ENCODE measurements at places on chromosomes 2 and 18.
A peak's percentile ranks its signal among the peaks of the same experiment; 100 is the strongest.

DNA sequence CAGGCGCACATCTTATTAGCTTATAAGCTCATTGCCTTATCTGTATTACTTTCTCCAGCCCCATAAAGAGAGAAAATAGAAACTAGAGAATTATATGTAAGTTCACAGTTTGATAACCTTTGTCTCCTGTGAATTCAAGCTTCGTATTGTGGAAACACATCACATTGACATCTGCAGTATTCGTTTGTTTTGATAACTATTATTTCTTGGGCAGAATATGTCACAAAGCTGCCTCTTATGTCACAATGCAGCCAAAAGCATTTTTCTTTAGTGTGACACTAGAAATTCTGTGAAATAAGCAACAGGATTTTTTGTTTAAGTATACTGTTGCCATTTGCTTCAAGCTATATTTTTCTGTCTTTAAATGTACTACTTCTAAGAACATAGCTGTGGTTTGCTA is 221.5 kb downstream of the DOK6 start:
- DNase-seq = no peak
- no peaks in the 10 kb centered on the region for H3K27me3 ChIP-seq
- no peak overlapping the region for H3K4me3 ChIP-seq

DNA sequence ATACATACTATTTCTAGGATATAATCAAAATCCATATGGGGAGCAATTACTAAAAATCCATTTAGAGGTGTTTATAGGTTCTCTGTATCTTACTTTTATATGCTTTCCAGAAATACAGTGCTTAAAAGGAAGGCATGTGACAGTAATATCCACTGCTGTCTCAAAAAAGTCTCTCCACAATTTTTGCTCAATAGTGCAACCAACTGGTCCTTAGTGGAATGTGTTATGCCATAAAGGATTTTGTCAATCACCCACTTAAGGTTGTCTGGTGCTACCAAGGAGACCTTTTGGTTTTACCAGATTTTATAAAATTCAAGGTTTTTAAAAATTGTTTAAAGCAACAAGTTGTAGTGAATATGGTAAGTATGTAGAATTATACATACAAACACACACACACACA is 328.5 kb upstream of the DSEL start:
- no peak for DNase-seq
- H3K4me1 ChIP-seq = no peaks in the 10 kb centered on the region
- H3K27ac ChIP-seq = no peak overlapping the region
- no peak overlapping the region for H3K4me3 ChIP-seq

DNA sequence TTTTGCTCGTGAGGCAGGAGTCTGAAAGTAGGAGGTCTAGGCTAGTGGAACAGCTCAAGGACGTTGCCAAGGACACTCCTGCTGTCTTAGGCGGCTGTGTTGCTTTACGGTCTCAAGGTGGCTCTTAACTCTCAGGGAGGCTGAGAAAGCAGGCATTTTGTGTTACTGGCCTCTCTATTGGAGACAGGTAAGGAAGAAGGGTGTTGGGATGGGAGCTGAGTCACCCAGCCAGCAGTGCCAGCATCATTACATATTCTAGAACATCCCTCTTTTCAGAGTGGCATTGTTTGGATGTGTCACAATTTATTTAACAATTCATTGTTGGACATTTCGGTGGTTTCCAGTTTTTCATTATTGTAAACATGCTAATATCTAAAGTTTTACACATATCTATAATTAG is 30.8 kb upstream of the TMEM214 start:
- no peaks in the 10 kb centered on the region for H3K27me3 ChIP-seq
- H3K36me3 ChIP-seq = no peaks in the 10 kb centered on the region
- H3K27ac ChIP-seq = no peak overlapping the region
- H3K4me1 ChIP-seq = no peaks in the 10 kb centered on the region
- DNase-seq = no peak
- H3K4me3 ChIP-seq = no peak overlapping the region

GRCh38 chr2:239682518-239682917 is 281.7 kb upstream of the HDAC4 start:
- DNase-seq = no peak
- H3K4me1 ChIP-seq = no peaks in the 10 kb centered on the region
- H3K27ac ChIP-seq = no peak overlapping the region
- no peaks in the 10 kb centered on the region for H3K27me3 ChIP-seq
- no peaks in the 10 kb centered on the region for H3K36me3 ChIP-seq

DNA sequence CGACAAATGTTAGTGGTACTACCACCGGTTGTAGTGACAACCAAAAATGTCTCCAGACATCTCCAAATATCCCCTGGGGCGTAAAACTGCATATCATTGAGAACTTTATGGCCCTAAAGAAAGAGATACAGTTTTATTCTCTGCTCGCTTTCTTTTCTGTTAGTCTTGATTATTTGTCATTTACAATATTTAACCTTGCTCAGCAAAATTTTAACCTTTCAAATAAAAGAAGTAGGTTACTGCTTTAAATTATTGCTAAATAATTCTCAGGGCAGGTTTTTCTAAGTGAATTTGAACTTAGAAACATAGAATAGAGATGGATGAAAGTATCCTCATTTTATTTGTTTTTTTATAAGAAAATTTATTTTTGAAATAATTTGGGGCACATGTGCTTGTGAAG is 67.9 kb downstream of the BMPR2 start:
- H3K36me3 ChIP-seq = no peaks in the 10 kb centered on the region
- DNase-seq = no peak
- H3K27me3 ChIP-seq = no peaks in the 10 kb centered on the region
- H3K27ac ChIP-seq = no peak overlapping the region
- H3K4me3 ChIP-seq = no peak overlapping the region

GRCh38 chr2:189639007-189639609 is 22.2 kb upstream of the ASNSD1 start:
- no peak overlapping the region for H3K27ac ChIP-seq
- no peaks in the 10 kb centered on the region for H3K27me3 ChIP-seq
- no peaks in the 10 kb centered on the region for H3K36me3 ChIP-seq

GRCh38 chr18:46318356-46318755 is 214.2 kb downstream of the HAUS1 start:
- H3K36me3 ChIP-seq = no peaks in the 10 kb centered on the region
- DNase-seq = no peak
- no peak overlapping the region for H3K4me3 ChIP-seq
- no peak overlapping the region for H3K27ac ChIP-seq
- no peaks in the 10 kb centered on the region for H3K4me1 ChIP-seq

- no peaks in the 10 kb centered on the region for H3K27me3 ChIP-seq
- no peak overlapping the region for H3K27ac ChIP-seq
- H3K36me3 ChIP-seq = no peaks in the 10 kb centered on the region
- H3K4me1 ChIP-seq = no peaks in the 10 kb centered on the region
- no peak for DNase-seq
- H3K4me3 ChIP-seq = no peak overlapping the region
Measured at GRCh38 chr2:84649487-84650142, 133.3 kb downstream of the DNAH6 start.

GRCh38 chr2:15861172-15861822 is 79.1 kb upstream of the MYCN start:
- DNase-seq = no peak
- H3K4me3 ChIP-seq = no peak overlapping the region
- no peak overlapping the region for H3K27ac ChIP-seq
- H3K27me3 ChIP-seq = no peaks in the 10 kb centered on the region
- no peaks in the 10 kb centered on the region for H3K36me3 ChIP-seq

DNA sequence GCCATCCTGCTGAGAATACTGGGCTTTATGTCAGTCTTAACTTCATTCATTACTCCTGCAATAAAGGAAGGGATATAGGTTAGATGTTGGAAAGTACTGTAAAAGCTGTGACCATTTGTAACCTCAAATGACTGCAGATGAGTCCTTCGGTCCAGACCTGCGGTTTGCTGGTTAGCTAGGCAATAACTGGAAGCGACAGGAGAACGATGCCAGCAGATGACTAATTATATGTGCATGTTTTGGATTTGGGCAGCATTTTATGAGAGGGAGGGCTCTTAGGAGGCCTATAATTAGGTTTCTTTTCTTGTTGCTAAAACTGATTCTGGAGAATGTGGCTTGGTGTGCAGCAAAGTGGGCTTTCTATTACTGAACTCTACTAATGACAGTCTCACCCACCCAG is 205.6 kb downstream of the TMEM182 start:
- no peak overlapping the region for H3K4me3 ChIP-seq
- H3K4me1 ChIP-seq = no peaks in the 10 kb centered on the region

GRCh38 chr2:84841577-84841976 is 39.3 kb downstream of the TRABD2A start:
- no peaks in the 10 kb centered on the region for H3K4me1 ChIP-seq
- H3K36me3 ChIP-seq = no peaks in the 10 kb centered on the region

- no peaks in the 10 kb centered on the region for H3K36me3 ChIP-seq
- DNase-seq = no peak
- no peak overlapping the region for H3K27ac ChIP-seq
- no peaks in the 10 kb centered on the region for H3K27me3 ChIP-seq
- no peaks in the 10 kb centered on the region for H3K4me1 ChIP-seq
Measured at GRCh38 chr18:40415821-40416220, 1539.2 kb upstream of the PIK3C3 start.

GRCh38 chr2:11017921-11018320 is 106.2 kb downstream of the KCNF1 start:
- no peak overlapping the region for H3K4me3 ChIP-seq
- H3K4me1 ChIP-seq = no peaks in the 10 kb centered on the region
- H3K27ac ChIP-seq = no peak overlapping the region
- H3K36me3 ChIP-seq = no peaks in the 10 kb centered on the region
- H3K27me3 ChIP-seq = no peaks in the 10 kb centered on the region
- DNase-seq = peak; percentile 47

- no peaks in the 10 kb centered on the region for H3K36me3 ChIP-seq
- no peaks in the 10 kb centered on the region for H3K27me3 ChIP-seq
- DNase-seq = no peak
- H3K4me1 ChIP-seq = peaks cover 26% of the 10 kb centered on the region
- H3K4me3 ChIP-seq = no peak overlapping the region
- H3K27ac ChIP-seq = peak overlapping the region; percentile 67
Measured at GRCh38 chr2:237310515-237311114, 103.3 kb downstream of the COL6A3 start.

GRCh38 chr2:177118636-177119035 is 94.0 kb upstream of the HNRNPA3 start:
- H3K36me3 ChIP-seq = no peaks in the 10 kb centered on the region
- DNase-seq = no peak
- peak overlapping the region; percentile 1 for H3K27ac ChIP-seq
- H3K27me3 ChIP-seq = no peaks in the 10 kb centered on the region

GRCh38 chr2:159084384-159085370 is 116.2 kb downstream of the TANC1 start:
- no peaks in the 10 kb centered on the region for H3K36me3 ChIP-seq
- no peak for DNase-seq
- H3K4me3 ChIP-seq = no peak overlapping the region
- H3K27ac ChIP-seq = peak overlapping the region; percentile 14
- no peaks in the 10 kb centered on the region for H3K27me3 ChIP-seq

- H3K27me3 ChIP-seq = no peaks in the 10 kb centered on the region
- DNase-seq = no peak
- H3K36me3 ChIP-seq = no peaks in the 10 kb centered on the region
- H3K4me3 ChIP-seq = no peak overlapping the region
Measured at GRCh38 chr2:9736021-9736420, 105.2 kb upstream of the YWHAQ start.

- H3K27me3 ChIP-seq = no peaks in the 10 kb centered on the region
- no peak overlapping the region for H3K27ac ChIP-seq
- no peak overlapping the region for H3K4me3 ChIP-seq
- H3K36me3 ChIP-seq = no peaks in the 10 kb centered on the region
- no peak for DNase-seq
Measured at GRCh38 chr2:39834426-39834825, 55.4 kb upstream of the THUMPD2 start.

- H3K36me3 ChIP-seq = no peaks in the 10 kb centered on the region
- no peak overlapping the region for H3K27ac ChIP-seq
- no peaks in the 10 kb centered on the region for H3K27me3 ChIP-seq
- H3K4me3 ChIP-seq = no peak overlapping the region
- DNase-seq = peak; percentile 52
- no peaks in the 10 kb centered on the region for H3K4me1 ChIP-seq
Measured at GRCh38 chr2:111673526-111673925, 210.5 kb downstream of the ANAPC1 start.

DNA sequence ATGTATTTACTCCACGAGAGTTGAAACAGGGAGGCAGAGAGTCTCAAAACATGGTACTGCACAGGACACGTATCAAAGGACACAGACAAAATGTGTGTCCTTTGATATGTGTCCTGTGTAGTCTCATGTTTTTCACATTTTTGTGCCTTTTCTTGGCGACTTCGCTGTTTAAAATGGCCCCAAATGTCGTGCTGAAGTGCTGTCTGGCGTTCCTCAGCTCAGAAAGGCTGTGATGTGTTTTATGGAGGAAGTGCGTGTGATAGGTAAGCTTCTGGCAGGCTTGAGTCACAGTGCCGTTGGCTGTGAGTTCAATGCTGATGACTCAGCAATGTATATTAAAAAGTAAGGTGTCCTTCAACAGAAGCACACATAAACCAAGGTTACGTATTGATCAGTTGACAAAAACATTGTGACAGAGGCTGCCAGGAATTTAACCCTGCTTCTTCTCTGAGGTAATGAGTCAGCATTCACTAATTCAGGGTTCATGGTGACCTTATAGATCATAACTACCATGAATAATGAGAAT is 78.2 kb downstream of the DYSF start:
- no peak overlapping the region for H3K4me3 ChIP-seq
- no peaks in the 10 kb centered on the region for H3K36me3 ChIP-seq
- H3K4me1 ChIP-seq = no peaks in the 10 kb centered on the region
- no peak overlapping the region for H3K27ac ChIP-seq
- no peak for DNase-seq

- no peak overlapping the region for H3K4me3 ChIP-seq
- H3K36me3 ChIP-seq = no peaks in the 10 kb centered on the region
Measured at GRCh38 chr2:7557376-7557775, 640.2 kb downstream of the RNF144A start.

DNA sequence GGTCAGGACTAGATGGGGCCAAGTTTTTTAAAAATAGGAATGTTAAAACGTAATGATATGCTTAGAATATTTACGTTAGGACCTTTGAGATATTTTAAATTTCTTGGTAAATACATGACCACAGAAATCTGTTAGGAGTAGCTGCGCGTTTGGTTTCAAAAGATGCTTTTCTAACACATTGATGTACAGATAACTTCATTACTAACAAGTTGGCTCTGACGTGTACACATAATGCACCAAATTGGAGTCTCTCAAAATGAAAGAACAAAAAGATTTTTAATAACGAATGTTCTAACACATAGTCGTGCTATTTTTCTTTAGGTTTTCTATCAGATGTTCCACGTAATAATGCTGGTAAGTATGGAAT is 608 bp downstream of the PHOSPHO2 start:
- H3K4me3 ChIP-seq = peak overlapping the region; percentile 80
- no peaks in the 10 kb centered on the region for H3K36me3 ChIP-seq
- H3K27ac ChIP-seq = peak overlapping the region; percentile 82

DNA sequence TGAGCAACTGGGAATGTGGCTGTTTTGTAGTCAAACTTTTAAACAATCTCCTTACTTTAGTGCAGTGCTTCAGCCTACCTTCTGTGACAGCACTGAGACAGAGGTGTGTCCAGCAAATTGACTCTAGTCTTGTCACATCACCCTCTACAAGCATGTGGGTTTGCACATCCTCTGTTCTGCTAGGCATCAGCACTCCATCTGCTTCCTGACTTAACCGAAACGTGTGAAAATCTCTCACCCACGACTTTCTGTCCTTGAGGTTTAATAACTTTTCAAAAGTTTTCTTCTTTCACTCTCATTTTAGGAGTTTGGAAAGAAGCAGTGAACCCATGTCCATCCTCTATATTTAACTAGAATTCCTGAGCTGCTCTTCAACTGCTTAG is 42.6 kb downstream of the TTR start:
- H3K27me3 ChIP-seq = no peaks in the 10 kb centered on the region
- H3K4me1 ChIP-seq = no peaks in the 10 kb centered on the region
- H3K36me3 ChIP-seq = no peaks in the 10 kb centered on the region
- H3K4me3 ChIP-seq = no peak overlapping the region

All from vagina (tissue), 2 donors.